ENCODE measurements at places on chromosomes 12 and 14.

- DNase-seq, result no peak
Observed at GRCh38 chr12:23758608-23759007, 190.9 kb downstream of the SOX5 start.

GRCh38 chr12:11794751-11795150 lies 145.3 kb downstream of the ETV6 start:
- DNase-seq, result no peak

- DNase-seq, result no peak
Observed at GRCh38 chr12:57069523-57069922, 9.1 kb downstream of the NEMP1 start.

GRCh38 chr12:89327486-89328094 lies 24.7 kb downstream of the DUSP6 start:
- DNase-seq, result no peak

GRCh38 chr12:113268621-113269020 lies 47.4 kb downstream of the TPCN1 start:
- no peak for DNase-seq

- no peak for DNase-seq
Observed at GRCh38 chr12:16870845-16871244, 264.9 kb upstream of the LMO3 start.

- no peak for DNase-seq
Observed at GRCh38 chr12:124660851-124661250, 93.4 kb upstream of the NCOR2 start.

GRCh38 chr12:86551146-86551571 lies 295.0 kb upstream of the MGAT4C start:
- no peak for DNase-seq

DNA sequence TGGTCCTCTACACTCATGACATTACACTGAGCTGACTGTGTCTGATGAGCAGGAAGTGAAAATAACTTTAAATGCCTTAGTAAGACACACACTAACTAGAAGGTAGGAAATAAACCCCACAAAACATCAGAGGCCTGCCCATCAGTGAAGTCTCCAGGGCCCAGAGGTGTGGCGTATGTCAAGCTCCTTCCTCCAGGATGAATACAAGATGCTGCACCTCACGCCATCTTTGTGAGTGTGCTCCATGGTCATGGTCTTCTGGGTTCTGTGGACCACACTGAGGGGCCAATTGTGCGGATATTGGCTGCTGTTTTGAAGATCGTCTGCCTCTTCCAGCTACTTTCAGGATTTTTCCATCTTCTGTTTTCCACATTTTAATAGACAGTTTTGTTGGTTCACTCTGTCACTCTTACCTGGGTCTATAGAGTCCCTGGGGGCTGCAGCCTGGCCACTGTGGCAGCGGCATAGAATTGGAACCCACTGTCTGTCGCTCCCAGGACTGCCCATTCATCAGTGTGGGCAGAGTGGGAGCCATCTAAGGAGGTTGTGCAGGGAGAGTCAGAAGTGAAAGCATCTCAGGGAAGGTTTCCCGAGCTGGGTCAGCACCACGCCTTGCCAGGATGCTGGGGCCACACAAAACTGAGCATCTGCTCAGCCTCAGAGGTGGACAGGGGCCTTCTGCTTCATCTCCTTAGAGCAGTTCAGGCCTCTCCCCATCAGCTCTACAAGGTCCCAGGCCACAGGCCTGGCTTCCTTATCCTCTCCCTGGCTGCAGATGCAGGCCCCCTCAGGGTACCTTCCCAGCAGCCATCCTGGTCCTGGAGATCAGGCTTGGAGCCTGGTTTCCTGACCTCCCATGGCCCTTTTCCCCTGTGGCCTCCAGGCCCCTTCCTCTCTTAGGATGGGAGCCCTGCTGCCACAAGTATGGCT lies 57.5 kb upstream of the C14orf180 start:
- no peak for DNase-seq

GRCh38 chr12:130644146-130644545 lies 72.0 kb downstream of the RIMBP2 start:
- no peak for DNase-seq

DNA sequence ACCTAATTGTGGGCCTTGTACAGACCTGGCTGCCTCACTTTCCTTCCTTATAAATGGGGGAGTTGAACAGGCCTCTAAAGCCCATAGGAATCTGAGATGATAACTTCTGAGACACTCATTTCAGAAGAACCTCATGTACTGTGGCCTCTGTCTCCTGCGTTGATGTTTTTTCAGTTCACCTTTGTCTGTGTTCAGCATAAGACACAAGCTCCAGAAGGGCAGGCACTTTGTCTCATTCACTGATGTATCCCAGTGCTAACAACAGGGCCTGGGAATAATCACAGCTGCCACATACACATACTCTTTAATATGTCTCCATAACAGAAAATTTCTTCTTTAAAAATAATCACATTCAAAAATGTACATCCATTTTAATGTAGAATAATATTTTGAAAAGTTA lies 3.3 kb downstream of the FGD6 start:
- DNase-seq, result no peak

GRCh38 chr14:99737956-99738667 lies 54.0 kb downstream of the CYP46A1 start:
- no peak for DNase-seq

GRCh38 chr12:53179687-53180219 lies 769 bp upstream of the ZNF740 start:
- no peak for DNase-seq

DNA sequence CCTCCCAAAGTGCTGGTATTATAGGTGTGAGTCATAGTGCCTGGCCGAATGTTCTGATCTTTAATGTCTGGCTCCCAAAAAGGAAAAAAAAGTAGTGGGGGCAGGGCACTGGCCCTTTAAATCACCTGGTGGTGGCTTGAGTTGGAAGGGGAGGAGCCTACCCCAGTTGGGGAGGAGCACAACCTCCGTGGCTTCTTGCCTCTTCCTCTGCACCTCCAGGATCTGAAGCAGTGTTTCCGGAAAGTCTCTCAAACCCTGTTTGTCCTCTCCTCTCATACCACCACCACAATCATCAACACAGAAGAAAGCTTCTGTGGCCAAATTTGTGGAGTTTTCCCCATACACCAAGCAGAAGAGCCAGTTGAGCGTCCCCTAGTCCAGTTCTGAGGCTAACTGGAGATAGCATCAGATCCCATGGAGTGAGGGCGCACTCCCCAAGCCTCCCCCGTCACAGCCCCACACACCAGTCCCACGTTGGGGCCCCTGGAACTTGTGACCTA lies 24.3 kb upstream of the RCOR1 start:
- DNase-seq, result no peak

DNA sequence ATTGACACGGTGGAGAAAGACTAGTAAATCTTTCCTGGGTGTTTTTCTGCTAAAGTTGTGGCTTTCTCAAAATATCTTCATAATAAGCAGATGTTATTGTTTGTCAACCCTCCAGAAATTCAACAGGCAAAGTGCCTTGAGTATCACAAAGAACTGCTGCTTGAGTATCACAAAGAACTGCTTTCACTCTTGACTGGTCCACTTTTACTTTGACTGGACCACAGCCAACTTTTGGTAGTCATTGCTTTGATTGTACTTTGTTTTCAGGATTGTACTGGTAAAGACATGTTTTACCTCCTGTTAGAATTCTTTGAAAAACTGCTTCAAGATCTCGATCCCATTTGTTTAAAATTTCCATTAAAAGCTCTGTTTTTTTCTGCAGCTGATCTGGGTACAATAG lies 62.6 kb downstream of the PDZRN4 start:
- no peak for DNase-seq

DNA sequence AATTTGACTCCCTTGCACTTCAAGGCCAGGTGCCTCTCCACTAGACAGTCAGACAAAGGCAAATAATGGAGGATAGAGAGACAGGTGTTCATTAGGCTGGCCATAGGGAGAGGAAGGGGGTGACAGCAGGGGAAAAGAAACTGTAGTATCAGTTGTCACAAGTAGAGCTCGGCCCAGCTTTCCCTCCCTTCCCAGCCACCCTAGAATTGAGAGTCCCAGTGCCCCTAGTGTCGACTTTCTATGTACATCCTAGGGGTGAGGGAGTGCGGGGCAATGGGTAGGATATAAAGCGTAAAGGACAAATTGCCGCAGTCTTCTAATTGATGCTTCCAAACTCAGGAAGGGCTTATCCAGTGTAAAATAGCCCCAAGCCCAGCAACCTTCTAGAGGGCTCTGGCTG lies 39.0 kb downstream of the BAZ2A start:
- DNase-seq, result no peak

GRCh38 chr12:55720894-55721444 lies 776 bp downstream of the RDH5 start:
- peak; percentile 18 for DNase-seq

- no peak for DNase-seq
Observed at GRCh38 chr14:94944636-94945258, 174.8 kb upstream of the GSC start.

DNA sequence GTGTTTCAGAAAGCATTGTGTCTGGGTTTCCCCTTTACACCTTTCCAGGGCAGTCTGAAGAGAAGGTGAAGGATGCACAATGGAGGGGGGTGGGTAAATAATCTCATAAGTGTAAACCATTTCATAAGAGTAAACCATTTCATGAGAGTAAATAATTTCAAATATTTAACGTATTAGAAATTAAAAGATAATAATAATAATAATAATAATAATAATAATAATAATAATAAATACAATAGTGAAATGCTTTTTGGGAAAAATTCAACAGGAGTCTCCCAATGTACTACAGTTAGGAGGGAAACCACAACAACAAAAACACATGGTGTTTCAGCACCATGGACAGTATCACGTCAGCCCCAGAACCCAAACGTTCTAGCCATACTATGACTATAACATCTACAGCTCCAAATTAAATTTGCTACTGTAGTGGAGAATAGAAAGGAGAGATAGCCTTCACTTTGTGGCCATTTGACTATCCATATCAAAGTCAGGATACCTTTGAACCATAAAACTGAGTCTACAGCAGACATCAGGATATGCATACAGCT lies 691.8 kb downstream of the BCL11B start:
- DNase-seq, result no peak

GRCh38 chr14:32808644-32809043 lies 130.0 kb upstream of the NPAS3 start:
- DNase-seq, result no peak

DNA sequence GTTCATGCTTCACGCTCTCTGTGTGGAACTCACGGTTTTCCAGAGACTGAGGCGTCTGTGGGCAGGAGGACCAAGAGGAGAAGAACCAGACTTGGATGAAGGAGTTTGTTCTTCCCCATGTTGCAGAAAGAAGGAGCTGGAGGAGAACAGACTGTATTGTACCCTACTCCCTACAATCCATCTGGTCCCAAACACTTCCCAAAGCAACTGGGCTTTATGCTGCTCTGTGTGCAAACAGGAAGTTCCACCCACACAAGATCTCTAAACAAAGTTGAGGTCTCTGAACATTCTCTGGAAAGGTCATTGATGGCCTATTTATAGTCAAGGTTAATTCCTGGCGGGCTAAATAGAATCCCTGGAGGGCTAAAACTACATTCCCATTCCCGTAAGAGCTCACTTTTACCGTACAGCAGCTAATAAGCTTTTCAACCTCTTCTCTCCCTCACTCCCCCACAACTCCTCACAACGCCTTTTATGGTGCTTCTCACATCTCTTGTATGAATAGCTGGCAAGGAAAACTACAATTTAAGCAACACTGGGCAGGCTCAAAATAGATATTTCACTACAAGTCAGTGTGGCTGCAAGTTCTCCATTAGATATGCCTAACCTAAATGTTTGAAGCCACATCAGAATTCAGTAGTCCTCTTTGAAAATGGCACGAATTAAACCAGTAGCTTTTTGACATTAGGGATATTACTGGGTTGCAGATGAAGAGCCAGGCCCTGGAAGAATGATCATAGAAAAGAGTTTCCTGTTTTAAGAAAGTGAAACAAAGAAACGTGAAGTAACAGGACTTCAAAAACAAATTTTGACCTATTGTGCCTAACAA lies at the start of gene A2M:
TSS of gene A2M (minus strand) at position 189 of the 829 bp plus-strand sequence. CDS start at position 119, 70 bp downstream.
- no peak for DNase-seq

GRCh38 chr12:88142610-88142991 lies 494 bp downstream of the TMTC3 start:
- no peak for DNase-seq

GRCh38 chr12:75978677-75979076 lies 52.9 kb downstream of the PHLDA1 start:
- DNase-seq, result no peak

DNA sequence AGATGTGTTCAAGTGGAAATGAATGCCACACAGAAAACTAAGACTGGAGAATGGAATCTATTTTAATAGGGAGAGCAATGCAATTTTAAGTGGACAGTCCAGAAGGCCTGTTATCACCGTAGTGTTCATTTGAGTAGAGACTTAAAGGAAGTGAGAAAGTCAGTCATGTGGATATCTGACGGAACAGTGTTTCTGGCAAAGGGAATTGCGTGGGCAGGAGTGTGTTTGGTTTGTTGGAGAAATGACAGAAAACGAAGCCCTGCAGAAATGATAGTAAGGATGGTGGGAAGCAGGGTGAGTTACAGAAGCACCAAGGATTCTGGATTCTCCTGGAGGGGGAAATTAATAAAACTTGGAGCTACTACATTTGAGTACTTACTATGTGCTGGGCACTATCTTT lies 776.6 kb downstream of the MED13L start:
- no peak for DNase-seq

- no peak for DNase-seq
Observed at GRCh38 chr14:70036665-70037064, 152.1 kb downstream of the SLC8A3 start.

GRCh38 chr12:27869567-27869966 lies 89.5 kb upstream of the MANSC4 start:
- DNase-seq, result no peak

GRCh38 chr12:89521364-89522223 lies 3.0 kb downstream of the GALNT4 start:
- no peak for DNase-seq

- DNase-seq, result no peak
Observed at GRCh38 chr12:28367326-28367725, 177.1 kb downstream of the CCDC91 start.

DNA sequence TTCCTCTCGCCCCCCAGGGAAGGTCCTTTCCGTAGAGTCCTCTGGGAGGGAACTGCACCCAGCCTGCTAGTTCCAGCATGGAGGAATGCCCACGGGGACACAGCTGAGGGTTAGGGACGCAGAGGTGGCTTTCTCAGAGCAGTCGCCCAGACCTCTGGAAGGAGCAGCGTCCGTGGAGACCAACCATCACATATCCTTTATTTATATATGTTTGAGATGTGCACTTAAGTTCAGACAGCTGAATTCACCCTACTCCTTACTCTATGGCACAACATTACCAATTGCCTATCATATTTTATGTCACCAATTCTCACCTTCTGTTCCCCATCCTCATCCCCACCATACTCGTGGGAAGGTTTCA lies 305.6 kb upstream of the DIO3 start:
- no peak for DNase-seq

DNA sequence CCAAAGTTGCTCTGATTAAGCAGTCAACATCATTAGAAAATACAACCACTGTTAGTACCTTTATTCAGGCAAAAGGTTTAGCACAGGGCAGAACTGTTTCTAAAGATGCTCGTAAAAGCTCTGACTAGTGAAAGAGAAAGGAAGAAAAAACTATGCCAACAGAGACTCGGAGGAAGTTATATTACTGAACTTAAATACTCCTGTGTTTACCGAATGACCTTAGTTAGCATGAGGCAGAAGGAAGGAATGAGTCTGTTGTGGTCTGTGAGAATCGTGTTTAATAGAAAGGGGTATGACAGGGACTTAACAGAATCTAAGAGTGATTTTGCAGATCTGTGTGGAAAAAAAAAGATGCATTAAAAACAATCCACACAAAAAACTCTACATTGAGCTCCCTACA lies 84.1 kb upstream of the OVCH1 start:
- no peak for DNase-seq

- DNase-seq, result no peak
Observed at GRCh38 chr12:89372584-89373370, 20.5 kb upstream of the DUSP6 start.

All from bone marrow (tissue), 2 donors.